T-helper 9 cell (primary cell): ENCODE measurements at places on chromosomes 3 and 15.
A peak's percentile ranks its signal among the peaks of the same experiment; 100 is the strongest.

DNA sequence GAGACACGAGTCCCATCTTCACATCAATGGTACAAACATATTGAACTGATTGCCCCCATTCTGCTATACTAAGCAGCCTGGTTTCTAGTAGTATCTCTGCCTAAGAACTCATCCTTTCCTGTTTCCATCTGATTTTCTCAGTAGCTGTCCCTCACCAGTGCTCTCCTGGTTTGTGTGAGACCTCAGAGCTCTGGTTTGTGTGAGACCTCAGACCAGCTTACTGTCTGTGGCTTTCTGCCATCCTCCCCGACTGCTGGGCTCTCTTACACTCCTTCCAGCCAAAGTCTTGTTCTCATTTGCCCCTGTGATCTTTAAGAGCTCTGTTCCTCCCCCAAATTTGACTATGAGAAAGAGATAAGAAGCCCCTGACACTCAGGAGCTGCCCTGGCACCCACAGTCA is 41.1 kb upstream of the NEDD4 start:
- no peak for DNase-seq

- DNase-seq, result no peak
Observed at GRCh38 chr3:57128826-57129667, 36.1 kb downstream of the IL17RD start.

GRCh38 chr3:156525808-156526207 is 29.1 kb downstream of the SSR3 start:
- DNase-seq, result no peak

GRCh38 chr3:64191822-64192221 is 33.4 kb downstream of the PRICKLE2 start:
- no peak for DNase-seq

DNA sequence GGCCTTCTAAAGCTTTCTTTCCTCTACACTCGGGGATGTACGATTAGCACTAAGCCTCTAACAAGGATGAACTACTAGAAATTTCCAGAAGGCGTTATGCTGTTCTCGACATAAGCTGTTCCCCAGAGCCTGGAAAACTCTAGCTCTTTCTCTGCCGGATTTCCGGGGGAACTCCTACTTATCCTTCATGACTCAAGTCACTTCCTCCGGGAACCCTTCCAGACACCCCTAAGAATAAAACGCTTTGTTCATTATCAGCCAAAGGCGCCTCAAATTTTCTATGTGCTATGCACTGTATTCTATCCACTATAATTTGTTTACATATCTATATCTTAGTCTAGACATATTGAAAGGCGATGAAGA is 455 bp upstream of the SNAP23 start:
- DNase-seq, result no peak

GRCh38 chr15:86906376-86906775 is 826.7 kb downstream of the AGBL1 start:
- DNase-seq, result no peak

DNA sequence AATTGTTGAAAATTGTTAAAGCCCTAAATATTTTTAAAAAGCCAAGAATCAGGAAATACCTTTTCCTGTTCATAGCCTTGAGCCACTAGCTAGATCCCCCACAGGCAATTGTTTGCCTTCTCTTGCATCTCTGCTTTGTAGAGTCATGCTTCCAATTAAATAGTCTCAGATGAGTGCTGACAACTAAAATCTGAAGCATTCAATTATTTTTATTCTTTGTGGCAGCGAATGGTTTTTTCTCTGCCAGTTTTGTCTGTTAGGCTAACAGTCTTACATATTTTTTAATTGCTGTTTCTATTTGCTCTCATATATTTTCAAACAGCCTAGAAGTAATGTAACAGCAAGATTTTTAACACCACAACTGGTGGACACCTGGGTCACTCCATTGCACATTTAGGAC is 277.1 kb upstream of the GBE1 start:
- DNase-seq, result no peak

GRCh38 chr3:142623194-142623593 is 27.0 kb downstream of the PLS1 start:
- DNase-seq, result no peak

- DNase-seq, result no peak
Observed at GRCh38 chr15:41773729-41774061, 589 bp upstream of the MAPKBP1 start.

DNA sequence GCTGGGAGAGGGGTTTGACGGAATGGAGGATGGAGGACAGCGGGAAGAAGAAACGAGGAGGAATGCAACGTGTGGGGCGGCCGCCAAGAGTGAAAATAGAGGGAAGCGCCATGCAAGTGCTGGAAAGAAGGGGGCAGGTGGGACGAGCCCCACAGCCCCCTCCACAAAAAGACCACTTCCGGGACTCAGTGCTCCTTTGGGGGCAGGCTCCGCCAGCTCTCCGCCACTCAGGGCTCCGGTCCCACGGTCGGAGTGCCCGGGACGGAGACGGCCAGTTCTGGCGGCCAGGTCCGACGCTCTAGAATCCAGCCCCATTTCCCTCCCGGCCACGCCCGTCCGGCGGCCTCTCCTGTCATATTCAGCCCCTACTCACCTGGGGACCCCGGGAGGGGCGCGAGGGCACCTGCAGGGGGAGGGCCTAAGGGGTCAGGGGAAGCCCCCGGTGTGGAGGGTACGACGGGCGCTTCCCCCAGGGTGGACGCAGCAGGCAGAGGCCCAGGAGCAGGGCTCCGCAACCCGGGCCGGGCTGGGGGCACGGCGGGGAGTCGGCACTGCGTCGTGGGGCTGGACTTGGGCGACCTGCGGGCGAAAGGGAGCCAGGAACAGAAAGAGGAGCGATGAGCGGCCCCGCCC is 25.5 kb upstream of the CSPG4 start:
- DNase-seq, result no peak

DNA sequence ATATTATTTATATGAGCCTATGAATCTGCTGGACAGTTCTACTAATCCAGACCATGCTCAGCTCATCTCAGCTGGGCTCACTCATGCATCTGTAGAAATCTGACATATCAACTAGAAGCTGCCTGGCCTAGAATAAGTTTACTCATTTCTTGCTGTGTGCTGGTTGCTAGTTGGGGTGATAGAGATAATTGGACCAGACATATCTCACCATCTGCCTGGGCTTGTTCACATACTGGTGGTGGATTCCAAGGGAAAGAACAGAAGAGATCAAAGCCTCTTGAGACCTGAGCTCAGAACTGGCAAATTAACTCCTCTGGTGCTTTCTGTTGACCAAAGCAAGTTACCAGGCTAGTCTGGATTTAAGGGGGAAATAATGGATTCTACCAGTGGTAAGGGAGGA is 109.1 kb downstream of the NSUN3 start:
- no peak for DNase-seq

DNA sequence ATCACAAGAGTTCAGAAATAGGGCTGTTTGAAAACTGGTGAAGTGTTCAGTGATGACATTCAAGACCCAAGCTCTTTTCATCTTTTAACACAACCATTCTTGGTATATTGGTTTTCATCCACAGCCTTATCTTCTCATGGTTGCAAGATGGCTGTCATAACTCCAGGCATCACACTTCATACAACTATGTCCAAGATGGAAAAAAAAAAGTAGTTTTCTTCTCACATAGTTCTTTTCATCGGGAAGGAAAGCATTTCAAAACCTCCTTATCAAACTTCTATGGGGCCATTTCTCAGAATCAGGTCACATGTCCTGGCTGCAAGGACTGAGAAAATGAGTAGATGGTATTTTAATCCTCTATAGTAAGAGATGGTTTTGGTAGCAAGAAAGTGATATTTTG is 21.1 kb upstream of the MFSD1 start:
- no peak for DNase-seq

GRCh38 chr3:157089455-157090221 is 70.3 kb downstream of the CCNL1 start:
- peak; percentile 17 for DNase-seq

- DNase-seq, result no peak
Observed at GRCh38 chr3:153099131-153099530, 62.9 kb upstream of the RAP2B start.

- no peak for DNase-seq
Observed at GRCh38 chr3:176595307-176595706, 602.0 kb downstream of the TBL1XR1 start.

DNA sequence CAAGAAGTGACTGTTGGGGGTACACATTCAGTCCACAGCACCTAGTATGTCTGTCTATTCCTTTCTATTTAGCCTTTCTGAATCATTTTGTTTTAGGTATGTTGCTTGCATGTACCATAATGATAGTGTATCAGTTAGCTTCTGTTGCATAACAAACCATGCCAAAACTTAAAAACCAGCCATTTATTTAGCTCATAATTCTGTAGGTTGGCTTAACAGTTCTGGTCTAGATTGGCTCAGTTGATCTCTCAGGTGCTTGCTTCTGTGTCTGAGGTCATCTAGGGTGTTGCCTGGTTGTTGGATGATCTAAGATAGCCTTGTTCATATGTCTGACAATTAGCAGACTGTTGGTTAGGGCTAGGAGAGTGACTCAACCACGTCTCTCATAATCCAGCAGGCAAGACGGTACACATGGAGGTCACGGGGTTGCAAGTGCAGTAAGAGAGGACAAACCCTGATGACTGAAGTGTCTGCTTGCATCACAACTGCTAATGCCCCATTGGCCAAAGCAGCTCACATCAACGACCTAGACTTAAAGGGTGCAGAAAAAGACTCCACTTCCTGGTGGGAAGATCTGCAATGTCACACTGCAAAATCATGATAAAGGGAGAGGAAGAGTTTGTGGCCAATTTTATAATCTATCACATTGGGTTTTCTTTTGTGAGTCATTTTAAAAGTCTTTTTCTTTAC is 6.8 kb upstream of the PDCD6IP start:
- DNase-seq, result no peak

DNA sequence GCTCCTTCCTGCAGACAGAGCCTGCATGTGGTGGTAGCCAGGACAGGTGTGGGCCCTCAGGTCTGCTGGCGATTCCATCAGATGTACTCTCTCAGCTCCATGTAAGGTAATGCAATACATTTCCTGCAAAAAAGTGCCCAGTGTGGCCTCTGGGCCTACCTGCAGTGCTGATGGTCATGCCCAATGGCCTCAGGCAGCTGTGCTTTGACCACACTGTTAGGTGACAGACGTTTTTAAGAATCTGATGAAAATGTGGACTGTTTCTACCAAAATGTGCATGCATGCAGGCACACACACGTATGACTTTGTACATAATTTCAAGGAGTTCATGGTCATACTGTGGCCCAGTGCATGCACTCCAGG is 152.9 kb downstream of the RAB11A start:
- DNase-seq, result no peak

GRCh38 chr3:170350515-170351413 is 6.8 kb upstream of the SKIL start:
- no peak for DNase-seq

DNA sequence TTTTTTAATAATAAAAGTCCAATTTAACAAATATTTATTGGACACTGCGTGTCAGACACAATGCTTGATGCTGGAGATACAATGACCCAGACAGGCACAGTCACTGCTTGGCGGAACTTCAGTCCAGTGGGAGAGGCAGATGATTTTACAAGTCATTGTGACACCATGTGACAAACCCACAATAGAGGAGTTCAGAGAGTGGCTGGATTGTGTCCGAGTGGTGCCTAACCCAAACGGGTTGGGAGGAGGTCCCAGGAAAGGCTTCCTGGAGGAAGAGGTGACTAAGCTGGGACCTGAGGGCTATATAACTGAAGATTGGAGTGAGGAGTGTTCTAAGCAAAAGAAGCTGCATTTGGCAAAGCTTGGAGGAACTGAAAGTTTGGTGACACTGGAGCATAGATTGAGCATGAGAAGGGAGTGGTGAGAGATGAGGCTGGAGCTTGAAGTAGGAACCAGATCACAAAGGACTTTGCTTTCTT is 41.4 kb downstream of the CRTC3 start:
- DNase-seq, result no peak
